ENCODE measurements at places on chromosomes 7 and 10. TPM values are rescaled to one million over a fixed set of nuclear protein-coding genes. Genes with fewer than 3 reads are reported as not detected.

The CALCR gene
- total RNA-seq = not detected

The CDNF gene
- total RNA-seq = 1.4 TPM

GRCh38 chr7:92768501-92769393 lies 67.6 kb downstream of the CDK6 start:
- H3K27me3 ChIP-seq = no peaks in the 10 kb centered on the region
- DNase-seq = no peak
- peaks cover 8% of the 10 kb centered on the region for H3K4me1 ChIP-seq

The ADGRA1 gene
- not detected for total RNA-seq

GRCh38 chr7:110591341-110591740 lies 499.6 kb upstream of the LRRN3 start:
- H3K4me1 ChIP-seq = no peaks in the 10 kb centered on the region
- H3K27ac ChIP-seq = no peak overlapping the region
- no peaks in the 10 kb centered on the region for H3K36me3 ChIP-seq
- H3K4me3 ChIP-seq = no peak overlapping the region
- H3K27me3 ChIP-seq = no peaks in the 10 kb centered on the region

- no peak overlapping the region for H3K4me3 ChIP-seq
- H3K4me1 ChIP-seq = no peaks in the 10 kb centered on the region
- no peaks in the 10 kb centered on the region for H3K36me3 ChIP-seq
- no peak overlapping the region for H3K27ac ChIP-seq
These were observed 84.8 kb downstream of the ELMO1 start for GRCh38 chr7:37363536-37364491.

The HOXA10 gene
- total RNA-seq = 26.0 TPM

GRCh38 chr10:67696029-67696428 lies at the start of gene CTNNA3:
TSS of gene CTNNA3 (minus strand) at chr10:67696195.
- H3K4me1 ChIP-seq = no peaks in the 10 kb centered on the region
- no peak within 1 kb of the TSS for H3K4me3 ChIP-seq
- no peak for DNase-seq
- H3K27ac ChIP-seq = no peak within 1 kb of the TSS

DNA sequence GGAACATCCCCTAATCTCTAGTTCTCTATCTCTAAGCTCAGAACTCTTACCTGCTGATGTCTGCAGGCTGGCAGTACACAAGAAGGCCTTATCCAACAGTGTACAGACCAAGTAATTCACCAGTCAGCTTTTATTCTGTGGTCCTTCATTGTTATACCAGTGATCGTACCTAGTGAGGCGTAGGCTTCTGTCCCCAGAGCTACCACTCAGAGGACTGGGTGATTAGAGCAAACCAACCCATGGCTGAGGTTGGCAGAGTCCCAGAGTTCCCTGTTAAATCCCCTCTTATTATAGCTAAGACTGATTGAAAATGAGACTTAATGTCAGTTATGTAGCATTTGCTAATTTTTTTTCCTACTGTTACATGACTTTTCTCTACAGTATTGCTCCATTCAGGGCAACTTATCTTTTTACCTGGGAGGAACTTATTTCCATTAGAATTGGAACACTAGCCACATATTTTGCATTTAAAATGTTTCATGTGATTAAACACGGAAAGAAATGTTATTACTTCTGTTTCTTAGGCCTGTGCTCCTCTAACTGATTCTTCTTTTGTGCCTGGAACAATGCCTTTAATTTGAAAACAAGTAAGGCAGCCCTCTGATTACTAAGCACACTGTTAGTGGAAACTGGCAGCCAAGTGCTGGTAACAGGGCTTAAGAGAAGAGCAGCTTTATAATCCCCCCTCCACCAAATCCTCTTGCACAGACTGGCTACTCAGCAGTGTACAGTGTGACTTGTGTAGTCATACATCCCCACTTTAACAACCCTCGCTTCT lies 127.2 kb downstream of the LRRC4 start:
- no peak for DNase-seq
- H3K4me1 ChIP-seq = no peaks in the 10 kb centered on the region
- H3K27ac ChIP-seq = no peak overlapping the region

Measured in colonic mucosa (tissue), 4 donors.